Psoas muscle (tissue), 8 donors: ENCODE measurements at places on chromosomes 5 and 9. TPM values are rescaled to one million over a fixed set of nuclear protein-coding genes. Genes with fewer than 3 reads are reported as not detected.

NIPBL gene
- total RNA-seq = 38.1 TPM

SLC9A3 gene
- total RNA-seq = 0.81 TPM

NRARP gene
- total RNA-seq = 7.5 TPM

DNA sequence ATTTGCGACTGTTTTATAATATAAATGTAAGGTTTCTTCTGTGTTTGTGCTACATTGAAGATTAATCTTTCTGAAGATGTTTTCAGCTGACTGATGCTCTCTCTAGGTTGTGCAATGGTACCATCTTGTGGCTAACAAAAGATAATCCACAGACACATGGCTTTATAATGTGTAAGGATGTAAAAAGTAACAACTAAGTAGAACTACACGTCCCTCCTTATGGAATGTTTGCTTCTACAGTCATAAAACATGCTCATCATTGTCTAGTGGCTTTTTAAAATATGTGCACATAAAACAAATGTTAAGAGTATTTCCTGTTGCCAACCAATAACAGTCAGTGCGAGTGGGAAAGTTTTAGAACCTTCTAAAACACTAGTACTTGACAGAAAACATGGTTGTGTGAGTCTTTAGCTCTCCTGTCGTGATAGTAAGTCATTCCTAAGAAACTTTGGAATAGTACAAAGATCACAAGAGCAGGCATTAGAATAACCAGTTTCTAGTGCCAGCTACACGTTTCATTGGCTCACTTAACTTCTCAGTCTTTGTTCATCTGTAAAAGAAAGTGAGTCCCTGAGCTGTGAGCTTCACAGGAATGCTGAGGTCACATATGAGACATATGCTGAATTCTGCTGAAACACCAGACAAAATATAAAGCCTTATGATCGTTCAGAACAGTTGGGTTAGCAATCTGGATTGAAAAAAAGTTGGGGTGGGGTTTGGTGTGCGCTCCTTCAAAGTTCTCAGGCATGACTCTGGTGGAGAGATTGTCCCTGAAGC, 75.7 kb upstream of the GLIS3 start:
- H3K27ac ChIP-seq = no peak overlapping the region
- no peaks in the 10 kb centered on the region for H3K36me3 ChIP-seq
- no peaks in the 10 kb centered on the region for H3K4me1 ChIP-seq
- no peak for DNase-seq
- no peak overlapping the region for H3K4me3 ChIP-seq
- H3K27me3 ChIP-seq = no peaks in the 10 kb centered on the region

GRCh38 chr9:134179918-134180785, 15.8 kb upstream of the RNU6ATAC start:
- no peaks in the 10 kb centered on the region for H3K27me3 ChIP-seq
- H3K36me3 ChIP-seq = no peaks in the 10 kb centered on the region
- H3K4me3 ChIP-seq = no peak overlapping the region
- DNase-seq = peak; percentile 14
- peaks cover 11% of the 10 kb centered on the region for H3K4me1 ChIP-seq

DNA sequence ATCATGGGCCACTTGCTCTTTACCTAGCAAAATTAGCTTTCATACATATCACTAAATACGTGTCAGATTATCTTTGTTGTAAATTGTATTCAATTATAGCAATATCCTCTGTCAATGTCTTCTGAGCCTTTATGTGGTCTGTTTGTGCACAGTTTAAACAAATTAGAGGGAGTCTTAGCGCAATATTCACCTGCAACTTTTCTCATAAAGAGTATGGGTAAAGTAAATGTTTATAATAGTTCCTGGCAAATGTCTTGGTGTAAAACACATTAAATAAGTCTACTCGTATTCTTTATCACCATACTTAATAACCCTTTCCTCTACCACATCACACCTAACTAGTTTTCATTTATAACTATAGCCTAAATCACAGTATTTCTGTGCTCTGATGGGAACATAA, 169.0 kb downstream of the PCSK1 start:
- peaks cover 7% of the 10 kb centered on the region for H3K4me1 ChIP-seq

DNA sequence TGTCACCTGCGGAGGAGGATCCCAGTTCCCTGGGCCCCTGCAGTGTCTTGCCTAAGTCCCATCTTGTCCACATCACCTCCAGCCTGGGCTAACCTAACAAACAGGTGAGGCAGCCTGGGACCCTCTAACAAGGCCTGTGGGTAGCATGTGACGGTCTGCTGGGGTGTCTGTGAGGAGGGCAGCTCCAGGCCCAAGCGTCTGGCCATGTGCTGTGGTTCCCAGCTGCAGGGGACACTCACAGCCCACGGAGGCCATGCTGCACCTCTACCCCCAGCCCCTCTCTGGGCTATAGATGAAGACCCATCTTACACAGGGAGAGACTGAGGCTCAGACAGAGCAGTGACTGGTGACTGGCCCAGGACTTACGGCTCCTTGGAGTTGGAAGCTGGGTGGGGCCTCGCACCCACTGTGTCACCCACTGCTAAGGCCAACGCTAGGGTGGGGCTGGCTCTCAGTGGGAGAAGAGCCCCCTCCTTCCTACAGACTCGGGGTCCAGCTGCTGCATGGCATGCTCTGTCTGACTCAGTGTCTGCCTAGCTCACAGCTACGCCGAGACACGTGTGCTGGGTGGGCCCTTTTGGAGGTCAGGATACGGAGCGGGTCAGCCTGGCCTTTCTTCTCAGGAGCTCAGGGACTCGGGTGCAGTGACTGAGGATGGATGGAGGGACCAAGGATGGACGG, 40.8 kb upstream of the RNF130 start:
- no peaks in the 10 kb centered on the region for H3K27me3 ChIP-seq
- H3K36me3 ChIP-seq = no peaks in the 10 kb centered on the region
- H3K27ac ChIP-seq = no peak overlapping the region
- no peak overlapping the region for H3K4me3 ChIP-seq

DNA sequence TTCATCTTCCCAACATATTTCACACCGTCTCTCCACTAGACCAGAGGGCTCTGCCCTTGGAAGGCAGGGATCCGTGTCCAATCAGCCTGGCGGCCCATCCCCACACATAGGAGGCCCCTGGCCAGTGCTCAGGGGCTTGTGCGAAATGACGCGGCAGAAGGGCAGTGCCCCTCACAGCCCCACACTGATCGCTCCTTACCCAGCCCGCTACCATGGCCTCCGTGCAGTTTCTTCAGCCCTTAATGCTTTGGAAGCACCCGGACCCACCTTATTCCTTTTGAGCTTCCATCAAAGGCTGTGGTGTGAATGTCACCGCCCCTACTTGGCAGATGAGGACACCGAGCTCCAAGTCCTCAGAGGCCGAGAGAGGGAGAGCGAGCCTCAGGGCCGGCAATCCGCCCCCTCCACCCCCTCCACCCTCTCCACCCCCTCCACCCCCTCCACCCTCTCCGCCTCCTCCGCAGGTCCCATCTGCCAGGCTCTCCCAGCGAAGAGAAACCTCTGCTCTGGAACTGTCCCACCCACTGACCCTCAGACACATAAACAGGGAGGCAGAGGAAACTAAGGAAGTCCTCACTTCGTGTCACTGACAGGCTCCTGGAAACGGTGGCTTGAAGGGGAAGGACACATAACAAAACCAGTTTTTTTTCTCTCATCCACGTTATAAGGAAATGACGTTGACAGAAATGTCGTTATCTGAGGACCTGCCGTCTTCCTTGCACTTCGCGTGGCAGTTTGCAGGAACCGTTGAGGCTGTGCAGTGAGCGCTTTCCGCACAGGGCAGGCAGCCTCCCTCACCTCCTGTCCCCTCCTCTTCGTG, 13.9 kb downstream of the QSOX2 start:
- H3K27ac ChIP-seq = no peak overlapping the region
- no peak overlapping the region for H3K4me3 ChIP-seq
- H3K36me3 ChIP-seq = no peaks in the 10 kb centered on the region

DNA sequence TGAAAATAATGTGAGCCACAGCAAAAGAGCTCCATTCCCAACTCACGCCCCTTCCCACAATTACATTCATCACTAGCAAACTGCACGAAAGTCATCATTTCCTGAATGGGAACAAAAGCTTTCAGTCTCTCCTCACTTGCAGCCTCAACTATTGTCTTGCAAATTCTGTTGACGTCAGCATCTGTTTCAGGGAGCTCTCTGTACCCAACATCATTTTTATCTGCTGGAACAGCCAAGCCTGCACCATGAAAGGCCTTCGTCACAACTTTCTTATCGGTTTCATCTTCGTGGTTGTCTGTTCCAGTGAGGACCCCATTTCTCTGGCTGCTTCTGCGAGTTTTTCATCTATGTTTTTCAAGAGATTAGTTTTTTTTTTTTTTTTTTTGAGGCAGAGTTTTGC, 14.3 kb upstream of the RNF130 start:
- peaks cover under 1% of the 10 kb centered on the region for H3K4me1 ChIP-seq
- H3K4me3 ChIP-seq = no peak overlapping the region
- H3K27ac ChIP-seq = no peak overlapping the region
- no peaks in the 10 kb centered on the region for H3K36me3 ChIP-seq

DNA sequence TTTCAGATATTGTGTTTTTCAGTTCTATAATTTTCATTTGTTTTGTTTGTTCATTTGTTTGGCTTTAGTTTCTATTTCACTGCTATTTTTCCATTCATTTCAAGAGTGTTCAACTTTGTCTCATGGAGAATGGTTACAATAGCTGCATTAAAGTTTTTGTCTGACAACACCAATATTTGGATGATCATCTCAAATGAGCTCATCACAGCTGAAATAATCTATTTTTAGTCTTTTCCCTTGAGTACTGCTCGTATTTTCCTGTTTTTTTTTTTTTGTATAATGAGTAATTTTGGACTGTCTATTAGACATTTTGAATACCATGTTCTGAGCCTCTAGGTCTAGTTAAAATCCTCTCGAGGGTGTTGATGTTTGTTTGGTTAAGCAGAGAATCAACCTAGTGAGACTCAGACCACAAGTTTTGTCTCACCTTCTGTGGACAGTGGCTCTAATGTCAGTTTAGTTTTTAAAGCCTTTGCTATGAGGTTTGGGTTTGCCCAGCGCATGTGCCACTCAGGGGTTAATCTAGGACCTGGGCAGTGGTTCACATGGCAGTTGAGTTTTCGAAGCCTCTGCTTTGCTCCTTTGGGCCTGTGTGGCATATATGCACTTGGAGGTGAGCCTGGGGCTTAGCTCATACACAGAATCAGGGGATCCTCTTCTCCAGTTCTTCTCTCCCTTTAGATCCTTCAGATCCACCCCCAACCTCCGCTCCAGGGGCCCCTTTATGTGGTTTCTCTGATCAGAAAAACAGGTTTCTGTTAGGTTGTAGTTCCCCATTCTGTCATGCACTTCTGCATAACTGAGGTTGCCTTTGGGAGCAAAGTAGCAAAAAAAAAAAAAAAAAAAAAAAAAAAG, 79.8 kb downstream of the ARSB start:
- H3K4me3 ChIP-seq = no peak overlapping the region
- no peaks in the 10 kb centered on the region for H3K27me3 ChIP-seq
- H3K27ac ChIP-seq = no peak overlapping the region
- no peaks in the 10 kb centered on the region for H3K36me3 ChIP-seq
- DNase-seq = no peak

DNA sequence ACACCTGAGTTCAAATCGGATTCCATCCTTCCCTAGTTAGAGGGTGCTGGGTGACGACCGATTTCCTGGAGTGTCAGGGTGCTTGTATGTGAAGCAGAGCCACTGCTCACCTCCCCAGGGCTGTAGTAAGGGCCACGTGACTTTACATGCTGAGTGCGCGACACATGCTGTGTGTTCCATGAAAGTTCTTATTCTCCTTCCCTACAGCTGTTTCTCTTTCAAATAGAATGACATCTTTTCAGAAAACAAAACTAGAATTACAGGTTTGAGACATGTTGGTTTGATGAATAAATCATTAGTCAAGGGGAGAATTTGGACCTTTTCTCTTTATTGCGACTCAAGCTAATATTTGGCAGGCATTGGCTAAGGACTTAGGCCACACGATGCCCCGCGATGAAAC, 113.1 kb downstream of the JMY start:
- no peak overlapping the region for H3K27ac ChIP-seq
- H3K36me3 ChIP-seq = no peaks in the 10 kb centered on the region
- no peak for DNase-seq
- H3K4me1 ChIP-seq = no peaks in the 10 kb centered on the region

- DNase-seq = no peak
- H3K4me1 ChIP-seq = peaks cover 27% of the 10 kb centered on the region
- H3K27me3 ChIP-seq = no peaks in the 10 kb centered on the region
- no peak overlapping the region for H3K4me3 ChIP-seq
These were observed 107.9 kb upstream of the ZNF366 start for GRCh38 chr5:72615061-72615460.

- H3K4me1 ChIP-seq = no peaks in the 10 kb centered on the region
- no peak overlapping the region for H3K27ac ChIP-seq
- H3K36me3 ChIP-seq = no peaks in the 10 kb centered on the region
- DNase-seq = no peak
These were observed 157.6 kb upstream of the TUT7 start for GRCh38 chr9:86511614-86512360.

GRCh38 chr5:86977190-86977589, 290.5 kb upstream of the RASA1 start:
- no peaks in the 10 kb centered on the region for H3K4me1 ChIP-seq
- H3K27ac ChIP-seq = no peak overlapping the region
- H3K27me3 ChIP-seq = no peaks in the 10 kb centered on the region
- DNase-seq = no peak
- no peaks in the 10 kb centered on the region for H3K36me3 ChIP-seq
- no peak overlapping the region for H3K4me3 ChIP-seq

DNA sequence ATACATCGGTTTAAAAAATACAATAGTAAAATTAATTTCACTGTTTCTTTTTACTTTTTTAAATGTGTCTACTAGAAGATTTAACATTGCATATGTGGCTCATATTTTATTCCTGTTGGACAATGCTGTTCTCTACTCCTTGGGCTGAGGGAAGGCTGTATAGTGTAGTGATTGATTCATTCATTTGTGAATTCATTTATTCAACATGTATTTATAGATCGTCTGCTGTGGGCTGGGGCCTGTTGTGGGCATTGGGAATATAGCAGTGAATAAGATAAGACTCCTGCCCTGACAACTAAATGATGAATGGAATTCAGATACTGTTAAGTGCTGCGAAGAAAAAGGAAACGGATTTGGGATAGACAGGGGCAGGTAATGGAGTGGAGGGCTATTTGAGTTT, 55.7 kb downstream of the ZNF618 start:
- H3K4me1 ChIP-seq = peaks cover 17% of the 10 kb centered on the region
- H3K4me3 ChIP-seq = no peak overlapping the region
- no peaks in the 10 kb centered on the region for H3K27me3 ChIP-seq

DNA sequence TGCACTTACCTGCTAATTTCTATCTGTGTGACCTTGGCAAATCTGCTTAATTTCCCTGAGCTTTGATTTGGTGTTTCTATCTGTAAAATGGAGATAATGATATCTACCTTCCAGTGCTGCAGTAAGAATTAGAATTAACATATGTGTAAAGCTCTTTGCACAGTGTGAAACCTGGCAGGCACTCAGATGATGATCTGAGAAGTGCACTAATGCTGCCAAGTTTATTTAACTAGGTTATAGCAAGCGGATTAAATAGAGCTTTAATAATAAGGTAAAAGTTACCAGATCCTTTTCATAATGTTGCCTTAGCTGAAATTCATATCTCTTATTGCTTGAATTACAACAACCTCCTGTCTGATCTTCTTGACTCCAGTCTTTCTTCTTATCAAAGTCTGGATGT, 315.3 kb upstream of the CD180 start:
- no peaks in the 10 kb centered on the region for H3K36me3 ChIP-seq
- no peak for DNase-seq
- H3K27ac ChIP-seq = no peak overlapping the region
- H3K4me1 ChIP-seq = no peaks in the 10 kb centered on the region
- no peak overlapping the region for H3K4me3 ChIP-seq
- no peaks in the 10 kb centered on the region for H3K27me3 ChIP-seq
